CD4-positive, alpha-beta T cell treated with Interleukin-17A for 1 hour (primary cell): ENCODE measurements at places on chromosomes 3 and 15.

DNA sequence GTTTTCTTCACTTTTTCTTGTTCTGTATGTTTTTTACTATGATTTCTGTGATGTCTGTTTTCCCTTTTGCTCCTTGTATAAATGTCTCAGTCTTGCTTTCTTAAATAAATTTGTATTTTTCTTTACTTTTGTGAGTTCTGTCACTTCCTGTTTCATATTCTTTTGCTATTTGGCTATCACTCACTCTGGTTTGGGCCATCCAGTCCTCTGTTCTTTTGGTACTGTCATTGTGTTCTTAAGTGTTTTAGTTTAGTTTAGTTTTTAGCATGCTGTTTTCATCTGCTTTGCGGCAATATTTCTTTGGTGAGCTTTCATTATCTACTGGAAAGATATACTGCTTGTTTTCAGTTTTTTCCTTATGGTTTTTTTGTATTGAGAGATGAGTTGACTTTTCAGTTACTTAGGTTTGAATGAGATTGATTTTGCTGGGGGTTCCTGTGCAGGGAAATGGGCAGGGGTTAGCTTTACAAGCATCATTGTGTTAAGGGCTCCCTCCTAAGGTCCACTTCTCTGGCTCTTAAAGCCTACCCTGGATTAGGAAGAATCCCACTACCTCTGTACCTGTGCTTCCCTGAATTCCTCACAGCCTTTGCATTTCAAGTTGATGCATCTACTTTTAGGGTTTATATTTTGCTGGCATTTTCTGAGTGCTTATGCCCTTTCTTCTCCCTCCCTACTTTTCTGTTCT, 35.1 kb downstream of the PDCD6IP start:
- DNase-seq = no peak

DNA sequence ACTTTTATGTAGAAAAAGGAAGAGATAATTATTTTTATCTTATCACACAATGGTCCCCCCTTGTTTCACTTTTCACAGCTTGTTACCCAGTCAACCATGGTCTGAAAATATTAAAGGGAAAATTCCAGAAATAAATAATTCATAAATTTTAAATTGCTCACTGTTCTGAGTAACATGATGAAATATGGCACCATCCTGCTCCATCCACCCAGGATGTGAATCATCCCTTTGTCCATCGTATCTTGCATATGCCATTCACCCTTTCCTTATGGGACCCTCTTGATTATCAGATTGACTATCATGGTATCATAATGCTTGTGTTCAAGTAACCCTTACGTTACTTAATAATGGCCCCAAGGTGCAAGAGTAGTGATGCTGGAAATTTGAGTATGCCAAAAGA, 43.7 kb downstream of the ANKRD28 start:
- no peak for DNase-seq

DNA sequence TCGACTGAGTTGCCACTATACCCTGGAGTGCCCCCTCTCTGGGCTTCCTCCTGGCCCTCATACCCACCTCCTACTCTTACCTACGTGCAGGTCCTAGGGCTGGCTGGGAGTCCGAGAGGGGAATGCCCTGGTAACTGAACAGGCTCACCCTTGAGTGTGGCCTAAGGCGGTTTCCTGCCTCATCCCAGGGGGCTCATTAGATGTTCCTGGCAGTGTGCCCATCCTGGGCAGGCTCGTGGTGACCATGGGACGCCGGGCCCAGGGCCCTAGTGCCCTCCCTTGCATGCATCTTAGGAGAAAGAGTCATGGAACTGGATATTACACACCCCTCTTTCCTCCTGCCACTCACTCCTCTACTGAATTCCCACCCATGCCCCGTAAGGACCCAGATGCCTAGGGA, 2.8 kb downstream of the SEMA4B start:
- DNase-seq = no peak

- no peak for DNase-seq
These were observed 45.7 kb upstream of the NEO1 start for GRCh38 chr15:73006523-73006922.

DNA sequence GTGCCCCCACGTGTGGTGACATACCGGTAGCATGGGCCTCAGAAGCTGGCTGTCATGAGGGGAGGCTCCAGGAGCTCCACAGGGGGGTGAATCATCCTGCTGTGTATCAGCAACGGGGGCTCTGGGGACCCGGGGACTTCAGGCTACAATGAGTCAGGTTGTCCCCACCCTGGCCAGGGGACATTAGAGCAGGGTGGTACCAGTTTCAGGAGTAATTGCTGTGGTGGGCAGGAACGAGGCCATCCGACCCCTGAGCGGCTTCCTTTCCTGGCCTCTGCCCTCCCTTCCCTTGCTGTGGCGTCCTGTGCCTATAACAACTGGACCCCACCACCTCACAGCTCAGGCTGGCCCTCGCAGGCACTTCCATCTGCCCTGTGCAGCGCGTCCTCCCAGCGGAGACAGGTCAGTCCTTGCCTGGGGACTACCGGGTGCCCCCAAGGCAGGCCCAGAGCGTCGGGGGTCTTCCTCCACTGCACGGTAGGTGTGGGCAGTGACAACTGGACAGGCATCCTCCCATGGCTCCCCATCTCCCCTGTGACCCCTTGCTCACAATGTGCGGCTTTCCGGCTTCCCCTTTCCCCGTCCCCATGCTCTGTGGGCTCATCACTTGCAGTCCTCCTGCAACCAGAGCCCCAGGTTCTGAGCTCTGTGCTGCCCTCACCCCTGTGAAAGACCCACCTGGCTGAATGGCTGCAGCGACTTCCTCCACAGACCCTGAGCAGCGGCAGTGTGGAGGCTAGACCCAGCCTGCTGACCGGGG, 57.0 kb downstream of the KLF15 start:
- DNase-seq = no peak

- no peak for DNase-seq
These were observed 17.2 kb upstream of the B4GALT4 start for GRCh38 chr3:119257654-119258410.

GRCh38 chr3:183082355-183082915, 16.9 kb downstream of the MCCC1 start:
- no peak for DNase-seq

DNA sequence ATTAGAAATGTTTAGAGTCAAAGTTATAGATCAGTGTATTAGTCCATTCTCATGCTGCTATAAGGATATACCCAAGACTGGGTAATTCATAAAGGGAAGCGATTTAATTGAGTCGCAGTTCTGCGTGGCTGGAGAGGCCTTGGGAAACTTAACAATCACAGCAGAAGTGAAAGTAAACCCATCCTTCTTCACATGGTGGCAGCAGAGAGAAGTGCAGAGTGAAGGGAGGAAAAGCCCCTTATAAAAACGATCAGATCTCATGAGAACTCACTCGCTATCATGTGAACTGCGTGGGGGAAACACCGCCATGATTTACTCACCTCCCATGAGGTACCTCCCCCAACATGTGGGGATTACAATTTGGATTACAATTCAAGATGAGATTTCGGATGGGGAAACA, 871.5 kb downstream of the DIPK2A start:
- no peak for DNase-seq

DNA sequence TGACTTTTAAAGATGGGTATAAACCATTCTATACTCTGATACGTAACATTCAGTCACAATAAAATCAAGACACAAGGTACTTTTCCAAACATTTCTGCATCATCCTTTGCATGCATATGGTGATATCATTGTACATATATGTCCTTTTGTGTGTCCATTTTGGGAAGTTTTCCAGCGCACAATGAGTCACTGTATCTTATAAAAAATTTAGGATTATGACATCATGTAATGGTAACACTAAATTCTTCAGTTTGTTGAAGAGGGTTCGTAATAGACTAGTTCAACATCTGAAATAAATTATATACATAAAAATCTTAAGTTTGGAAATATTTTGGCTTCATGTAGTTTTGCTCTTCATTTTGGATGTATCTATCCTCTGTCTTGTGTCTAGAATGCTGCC, 480.9 kb downstream of the ROBO1 start:
- DNase-seq = no peak

GRCh38 chr15:80114114-80114513, 38.7 kb upstream of the FAH start:
- DNase-seq = no peak

DNA sequence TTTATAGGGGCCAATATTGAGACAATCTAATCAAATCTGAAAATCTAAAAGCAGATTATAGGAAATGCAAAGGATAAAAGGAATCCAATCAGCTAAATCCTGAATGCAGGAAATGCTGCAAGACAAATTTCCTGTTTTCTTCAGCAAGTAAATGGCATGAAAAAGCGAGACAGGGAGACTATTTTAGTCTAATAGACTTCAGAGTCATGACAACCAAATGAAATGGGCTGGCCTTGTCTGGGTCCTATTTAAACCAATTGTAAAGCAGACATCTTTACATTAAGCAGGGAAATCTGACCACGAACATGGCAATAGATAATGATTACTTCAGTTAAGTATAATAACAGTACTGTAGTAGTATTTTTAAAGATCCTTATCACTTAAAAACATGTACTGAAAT, 2.1 kb downstream of the DBR1 start:
- no peak for DNase-seq

- no peak for DNase-seq
These were observed 67.9 kb downstream of the VGLL3 start for GRCh38 chr3:86923071-86923491.

- no peak for DNase-seq
These were observed 690.4 kb upstream of the NAALADL2 start for GRCh38 chr3:174168538-174169254.

- DNase-seq = no peak
These were observed 42.9 kb upstream of the MITF start for GRCh38 chr3:69696367-69696766.

DNA sequence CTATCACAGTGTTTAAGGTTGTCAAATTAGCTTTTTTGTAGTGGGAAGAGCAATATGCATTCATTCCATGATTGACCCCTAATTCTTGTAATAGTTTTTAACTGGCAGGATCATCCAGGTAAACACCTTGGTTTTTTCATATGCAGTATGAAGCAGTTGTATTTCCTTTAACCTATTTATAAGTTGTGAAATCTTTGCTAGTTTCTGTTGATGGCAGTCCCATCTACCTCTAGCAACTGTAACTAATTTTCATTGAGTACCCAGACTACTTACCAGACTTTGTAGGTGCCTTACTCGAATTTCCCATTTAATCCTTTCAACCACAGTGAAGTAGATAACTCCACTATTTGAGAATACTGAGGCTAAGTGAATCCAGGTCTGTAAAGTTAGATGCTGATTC, 6.1 kb downstream of the FXR1 start:
- DNase-seq = no peak

- peak; percentile 70 for DNase-seq
These were observed 11.4 kb downstream of the C15orf40 start for GRCh38 chr15:82999905-83000671.

- DNase-seq = no peak
These were observed 30.6 kb downstream of the CMTM7 start for GRCh38 chr3:32421991-32422859.

DNA sequence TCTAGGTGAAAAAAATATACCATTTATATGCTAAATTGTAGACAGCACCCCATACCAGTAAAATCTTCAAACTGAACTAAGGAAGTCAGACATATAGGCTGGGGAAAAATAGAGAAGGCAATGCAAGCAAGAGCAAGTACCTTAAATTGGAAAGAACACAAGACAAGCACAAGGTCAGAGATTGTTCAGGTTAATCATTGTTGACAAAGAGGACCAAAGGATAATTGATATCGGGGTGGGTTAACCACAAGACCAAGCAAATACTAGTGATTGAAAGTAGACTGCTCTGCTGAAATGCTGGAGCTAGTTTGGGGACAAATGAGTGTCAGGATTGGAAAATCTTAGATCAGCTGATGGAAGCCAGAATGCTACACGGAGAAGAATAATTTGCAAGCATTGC, 499.8 kb downstream of the ROBO2 start:
- no peak for DNase-seq

- DNase-seq = no peak
These were observed 27.0 kb upstream of the KCTD6 start for GRCh38 chr3:58464866-58465265.

GRCh38 chr3:138047596-138048158, 37.7 kb downstream of the CLDN18 start:
- no peak for DNase-seq

GRCh38 chr3:83649692-83650091, 1309.1 kb upstream of the CADM2 start:
- no peak for DNase-seq

DNA sequence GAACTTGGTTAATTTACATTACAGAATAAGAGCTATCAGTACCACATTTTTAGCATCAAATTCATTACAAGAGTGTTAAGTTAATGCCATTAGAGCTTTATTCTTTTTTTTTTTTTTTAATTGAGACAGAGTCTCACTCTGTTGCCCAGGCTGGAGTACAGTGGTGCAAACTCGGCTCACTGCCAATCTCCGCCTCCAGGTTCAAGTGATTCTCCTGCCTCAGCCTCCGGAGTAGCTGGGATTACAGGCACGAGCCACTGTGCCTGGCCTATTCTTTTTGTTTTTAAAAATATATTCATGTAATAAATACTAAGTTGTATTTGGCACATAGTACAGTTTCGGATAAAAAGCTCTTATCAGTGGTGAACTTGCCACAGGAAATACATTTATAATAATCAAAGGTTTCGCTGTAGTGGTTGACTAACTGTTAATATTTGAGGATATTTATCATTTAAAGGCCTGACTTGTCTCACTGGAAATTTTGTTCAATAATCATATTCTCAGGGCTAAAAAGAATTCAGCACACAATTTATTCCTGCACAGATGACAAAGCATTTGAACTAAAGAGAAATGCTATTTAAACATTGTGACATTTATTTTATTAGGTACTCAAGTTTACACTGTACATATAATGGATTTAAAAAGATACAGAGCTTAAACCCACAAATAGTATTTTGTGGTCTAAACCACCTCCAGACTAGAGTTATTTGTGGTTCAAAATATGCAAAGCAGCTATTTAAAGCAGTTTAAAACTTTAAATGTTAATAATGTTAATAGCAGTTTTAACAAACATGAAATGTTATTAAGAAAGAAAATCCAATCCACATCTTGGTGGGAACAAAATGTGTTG, 6.1 kb upstream of the LEKR1 start:
- DNase-seq = no peak

GRCh38 chr3:49427586-49427985, 1.5 kb downstream of the NICN1 start:
- no peak for DNase-seq

DNA sequence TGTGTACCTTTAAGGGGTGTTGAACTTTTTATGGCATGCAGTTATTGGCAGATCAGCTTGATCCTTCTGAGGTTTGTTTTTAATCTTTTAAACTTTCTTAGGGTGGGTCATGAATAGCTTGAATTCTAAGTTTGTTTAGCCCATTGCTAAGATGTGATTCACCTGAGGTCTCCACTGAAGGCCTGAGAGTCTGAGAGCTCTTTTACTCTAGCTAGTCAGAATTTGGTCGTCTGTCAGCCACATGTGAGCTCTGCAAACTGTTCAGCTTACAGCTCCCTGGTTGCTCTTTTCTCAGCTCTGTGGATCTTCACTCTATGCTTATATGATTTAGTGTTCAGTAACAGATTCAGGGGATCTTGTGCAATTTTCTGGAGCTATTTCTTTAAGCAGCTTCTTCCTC, 161.3 kb downstream of the ABHD5 start:
- no peak for DNase-seq

GRCh38 chr15:47301481-47301880, 415.8 kb upstream of the SEMA6D start:
- DNase-seq = no peak
